Activated naive CD4-positive, alpha-beta T cell treated with anti-CD3 and anti-CD28 coated beads for 36 hours (primary cell): ENCODE measurements at places on chromosomes 7 and 10. TPM values are rescaled to one million over a fixed set of nuclear protein-coding genes. Genes with fewer than 3 reads are reported as not detected.

PLEKHS1 gene
- total RNA-seq: not detected

FAM25C gene
- total RNA-seq: not detected

GHITM gene
- 281 TPM for total RNA-seq

FBXL13 gene
- total RNA-seq: 0.54 TPM

OR2A5 gene
- total RNA-seq: not detected

SLC39A12 gene
- not detected for total RNA-seq

SMO gene
- total RNA-seq: 0.20 TPM

CCDC172 gene
- not detected for total RNA-seq

SHH gene
- total RNA-seq: not detected

BBIP1 gene
- total RNA-seq: 37.2 TPM

SMURF1 gene
- 10.1 TPM for total RNA-seq
